ENCODE measurements at places on chromosomes 5 and 9.

DNA sequence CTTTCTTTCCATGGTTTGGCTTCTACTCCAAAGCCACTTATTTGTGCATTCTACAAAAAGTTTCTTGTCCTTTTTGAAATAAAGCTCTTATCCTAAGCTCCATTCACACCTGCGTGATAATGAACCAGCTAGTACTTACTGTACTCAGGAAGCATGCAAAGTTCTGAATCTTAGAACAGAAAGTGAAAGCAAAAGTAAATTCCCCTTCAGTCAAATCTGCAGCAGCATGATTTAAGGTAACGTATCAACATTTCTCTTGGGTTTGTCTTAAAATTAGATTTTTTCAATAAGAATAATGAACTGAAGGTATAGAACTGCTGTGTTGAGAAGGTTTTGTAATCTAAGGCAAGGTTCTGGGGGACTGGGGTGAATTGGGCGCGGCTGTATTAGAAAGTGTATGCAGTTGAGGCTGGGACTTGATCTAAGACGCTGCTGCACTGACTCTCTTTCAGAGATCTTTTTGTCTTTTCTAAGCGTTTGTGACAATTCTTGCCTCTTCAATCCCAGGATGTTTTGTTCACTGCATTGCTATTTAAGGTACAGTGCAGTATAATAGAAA is at the start of gene ERAP2:
ERAP2 (plus strand) TSS at position 209 of the 559 bp plus-strand sequence. CDS start 3,186 bp downstream, outside the sequence.
- DNase-seq, result peak; percentile 31

- DNase-seq, result no peak
Observed at GRCh38 chr9:761176-761792, 80.2 kb upstream of the DMRT1 start.

DNA sequence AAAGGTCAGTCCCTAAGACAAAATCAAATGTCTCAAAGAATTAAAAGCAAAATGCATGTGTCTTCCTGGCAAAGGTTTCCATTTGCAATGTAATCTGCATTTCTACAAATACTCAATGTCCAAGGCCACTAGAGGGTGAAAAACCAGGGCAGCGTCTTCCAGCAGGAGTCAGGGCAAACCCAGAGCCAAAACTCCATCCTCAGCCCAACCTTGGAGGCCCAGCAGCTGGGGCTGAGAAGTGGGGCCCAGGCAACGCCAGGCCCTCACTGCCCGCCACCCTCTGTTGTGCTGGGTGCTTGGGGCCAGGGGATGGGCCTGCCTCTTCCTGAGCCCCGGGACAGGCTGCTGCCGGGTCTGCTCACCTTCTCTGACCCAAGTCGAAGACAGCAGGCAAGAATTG is 200.1 kb downstream of the PAX5 start:
- DNase-seq, result no peak

- no peak for DNase-seq
Observed at GRCh38 chr5:104016646-104017045, 454.1 kb upstream of the NUDT12 start.

GRCh38 chr5:72543811-72544210 is 36.6 kb upstream of the ZNF366 start:
- no peak for DNase-seq

- no peak for DNase-seq
Observed at GRCh38 chr9:100595391-100596199, 17.7 kb downstream of the CAVIN4 start.

DNA sequence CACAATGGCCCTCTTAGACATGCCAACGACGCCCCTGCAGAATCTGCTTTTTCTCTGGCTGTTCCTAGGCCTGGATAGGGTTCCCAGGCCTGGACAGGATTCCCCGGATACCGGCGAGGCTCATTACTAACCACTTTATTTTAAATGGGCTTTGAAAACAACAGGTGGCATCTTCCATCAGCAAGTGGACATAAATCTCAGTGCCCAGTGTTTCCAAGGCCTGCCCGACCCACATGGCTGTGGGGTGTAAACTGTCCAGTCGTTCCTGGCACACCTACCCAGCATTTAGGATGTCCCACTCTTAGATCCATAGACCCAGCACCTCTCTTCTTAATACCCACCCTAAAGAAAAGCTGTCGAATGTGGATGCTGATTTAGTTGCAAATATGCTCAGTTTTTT is 896 bp downstream of the CMBL start:
- DNase-seq, result no peak

- DNase-seq, result no peak
Observed at GRCh38 chr9:129568560-129569501, 52.1 kb downstream of the C9orf50 start.

GRCh38 chr5:88952996-88953643 is 70.1 kb upstream of the MEF2C start:
- no peak for DNase-seq

DNA sequence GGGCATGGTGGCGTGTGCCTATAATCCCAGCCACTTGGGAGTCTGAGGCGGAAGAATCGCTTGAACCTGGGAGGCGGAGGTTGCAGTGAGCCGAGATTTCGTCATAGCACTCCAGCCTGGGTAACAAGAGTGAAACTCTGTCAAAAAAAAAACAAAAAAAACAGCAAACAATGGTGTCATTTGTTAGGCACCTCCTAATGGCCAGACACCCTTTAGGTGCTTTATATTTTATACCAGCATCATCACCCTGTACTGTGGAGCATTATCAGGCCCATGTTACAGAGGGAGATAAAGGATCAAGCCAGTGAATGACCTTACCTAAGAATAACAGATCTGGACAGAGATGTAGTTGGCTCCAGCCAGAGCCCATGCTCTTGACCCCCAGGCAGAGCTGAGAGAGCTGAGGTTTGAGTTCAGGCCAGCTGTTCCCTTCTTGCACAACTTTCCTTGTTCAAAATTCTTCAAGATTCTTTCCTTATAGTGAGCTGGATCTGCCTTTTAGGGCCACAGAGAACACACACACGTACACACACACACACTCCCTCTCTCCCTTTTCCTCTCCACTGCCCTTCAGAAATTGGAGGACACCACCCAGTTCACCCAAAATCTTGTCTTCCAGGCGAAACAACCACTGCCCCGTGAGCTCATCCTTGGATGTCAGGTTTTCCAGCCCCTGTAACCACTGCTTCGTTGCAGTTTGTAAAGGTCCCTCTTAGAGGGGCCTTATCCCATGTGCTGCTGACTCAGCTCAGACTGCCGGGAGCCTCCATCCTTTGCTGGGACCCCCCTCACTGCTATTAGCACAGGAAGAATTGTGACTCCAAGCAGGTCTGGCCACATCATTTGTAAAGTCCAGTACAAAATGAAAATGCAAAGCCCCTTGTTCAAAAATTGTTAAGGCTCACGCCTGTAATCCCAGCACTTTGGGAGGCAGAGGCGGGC is 10.4 kb upstream of the PTGES start:
- no peak for DNase-seq

DNA sequence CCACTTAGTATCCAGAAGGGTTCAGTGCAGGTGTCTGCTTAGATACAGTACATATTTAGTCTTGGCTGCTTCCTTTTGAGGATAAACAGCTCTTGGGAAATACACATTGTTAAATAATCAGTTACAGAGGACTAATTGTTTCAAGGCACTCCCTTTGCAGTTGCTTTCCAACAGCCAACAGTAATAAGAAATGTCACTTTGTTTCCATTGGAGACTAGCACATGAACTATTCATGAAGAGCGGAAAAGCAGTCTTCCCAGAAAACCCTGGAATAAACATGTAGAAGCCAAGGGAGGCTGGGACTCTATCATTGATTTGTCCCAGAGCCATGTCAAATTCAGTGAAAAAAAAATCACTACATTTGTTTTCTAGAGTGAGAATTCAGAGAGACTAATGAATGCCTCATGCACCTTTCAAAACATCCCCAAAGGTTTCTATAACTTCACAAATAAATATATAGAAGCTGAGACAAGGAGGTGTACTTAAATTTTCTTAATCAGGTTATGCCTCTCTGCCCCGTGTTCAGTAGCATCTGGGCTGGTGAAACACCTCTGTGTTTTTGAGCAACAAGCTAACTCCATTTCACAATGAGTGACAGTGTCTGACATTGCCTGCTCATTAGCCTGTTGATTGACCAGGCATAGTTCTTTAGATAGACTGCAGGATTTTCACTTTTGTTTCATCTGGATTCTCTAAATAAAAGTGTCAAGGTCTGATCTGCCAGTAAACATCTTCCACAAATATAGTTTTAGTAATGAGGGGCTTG is 271.5 kb downstream of the ARRDC3 start:
- DNase-seq, result no peak

- DNase-seq, result no peak
Observed at GRCh38 chr5:172760959-172761358, 10.0 kb downstream of the DUSP1 start.

DNA sequence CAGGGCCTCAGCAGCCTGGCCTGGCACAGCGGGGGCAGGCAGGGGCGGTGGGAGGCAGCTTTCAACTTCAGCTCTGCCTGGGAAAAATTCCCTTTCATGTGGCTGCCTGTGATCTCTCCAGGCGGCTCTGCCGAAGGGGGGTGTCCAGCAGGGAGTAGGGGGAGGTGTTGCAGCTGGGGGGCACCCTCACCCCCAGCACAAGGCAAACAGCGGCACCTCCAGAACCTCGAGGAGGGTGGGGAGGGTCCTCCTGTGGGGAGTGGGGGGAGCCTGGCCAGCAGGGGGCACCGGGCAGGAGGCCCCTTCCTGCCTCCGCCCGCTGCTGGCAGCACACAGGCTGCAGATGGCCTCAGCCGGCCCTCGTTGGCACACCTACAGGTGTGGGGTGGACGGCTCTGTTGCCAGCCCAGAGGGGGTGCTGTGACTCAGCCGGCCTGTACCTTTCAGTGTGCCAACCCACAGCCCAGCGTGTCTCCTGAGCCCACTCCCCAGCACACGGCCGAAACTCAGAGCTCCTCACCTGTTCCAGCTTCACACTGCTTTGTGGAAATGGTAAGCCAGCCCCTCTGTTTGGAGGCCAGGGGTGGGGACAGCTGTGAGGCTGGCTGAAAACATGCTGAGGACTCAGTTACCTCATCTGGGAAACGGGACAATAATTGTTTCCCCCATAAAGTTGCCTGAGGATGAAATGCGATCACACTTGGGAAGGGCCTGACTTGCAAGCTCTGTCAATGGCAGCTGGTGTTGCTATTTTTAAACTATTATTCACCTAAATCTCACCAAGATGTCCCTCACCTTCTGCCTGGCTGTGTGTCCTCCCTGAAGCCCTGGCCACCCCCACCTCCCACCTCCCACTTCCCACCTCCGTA is 37.0 kb downstream of the CXXC5 start:
- DNase-seq, result no peak

DNA sequence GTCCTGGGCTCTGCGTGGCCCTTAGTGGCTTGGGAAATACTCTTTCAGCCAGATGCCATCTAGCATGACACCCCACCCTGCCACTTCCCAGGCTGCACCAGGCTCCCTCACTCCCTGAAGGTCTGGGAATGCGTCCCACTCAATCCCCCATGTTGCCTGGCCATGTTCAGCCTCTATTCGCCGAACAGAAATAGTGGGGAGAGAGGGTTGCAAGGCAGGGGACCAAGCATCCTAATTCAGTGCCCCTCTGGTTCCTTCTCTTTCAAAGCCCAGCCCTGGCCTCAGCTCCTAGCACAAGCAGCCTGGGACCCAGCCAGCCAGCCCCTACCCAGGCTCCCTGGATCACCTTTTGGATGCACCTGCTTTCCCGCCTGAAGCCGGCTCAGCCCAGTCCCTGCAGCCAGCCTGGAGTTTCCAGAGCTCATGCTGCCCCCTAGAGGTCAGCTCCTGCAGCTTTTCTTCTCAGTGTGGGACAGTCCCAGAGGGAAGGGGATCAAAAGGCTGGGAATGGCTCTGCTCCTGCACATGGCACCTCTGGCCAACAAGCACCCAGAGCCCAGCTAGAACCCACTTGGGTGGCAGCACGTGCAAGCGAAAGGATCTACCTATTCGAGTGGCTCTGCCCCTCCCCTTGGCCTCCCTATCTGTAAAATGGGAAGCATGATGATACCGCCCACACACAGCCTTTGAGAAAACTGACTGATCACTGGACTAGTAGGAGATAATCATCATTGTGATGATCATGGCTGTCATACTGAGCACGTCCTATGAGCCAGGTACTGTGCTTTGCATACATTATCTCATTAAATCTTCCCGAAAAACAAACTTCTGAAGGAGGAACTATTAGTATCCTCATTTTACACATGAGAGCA is 48.7 kb upstream of the C5orf58 start:
- peak; percentile 63 for DNase-seq

- no peak for DNase-seq
Observed at GRCh38 chr9:27362447-27363210, 65.7 kb upstream of the EQTN start.
